NCI-H774 (cell line): ENCODE measurements at places on chromosomes 4 and X.

DNA sequence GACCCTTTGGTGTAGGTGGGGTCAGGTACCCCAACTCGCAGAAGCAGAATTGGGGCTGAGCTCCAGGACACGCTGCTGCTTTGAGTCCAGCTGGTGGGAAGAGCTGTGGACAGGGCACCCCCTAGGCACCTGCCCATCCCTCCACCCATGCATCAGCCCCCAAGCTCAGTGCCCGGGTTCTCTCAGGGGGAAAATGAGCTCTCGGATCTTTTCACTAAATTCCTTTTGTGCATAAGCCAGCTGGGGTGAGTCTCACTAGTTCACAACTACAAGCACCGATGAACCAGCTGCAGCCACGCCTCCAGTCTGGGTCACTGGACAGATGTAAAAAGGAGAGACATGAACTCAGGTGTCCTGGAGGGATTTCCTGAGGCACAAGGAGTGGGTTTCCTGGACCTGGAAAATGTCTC is 286.8 kb downstream of the CRLF2 start:
- no peak for DNase-seq

DNA sequence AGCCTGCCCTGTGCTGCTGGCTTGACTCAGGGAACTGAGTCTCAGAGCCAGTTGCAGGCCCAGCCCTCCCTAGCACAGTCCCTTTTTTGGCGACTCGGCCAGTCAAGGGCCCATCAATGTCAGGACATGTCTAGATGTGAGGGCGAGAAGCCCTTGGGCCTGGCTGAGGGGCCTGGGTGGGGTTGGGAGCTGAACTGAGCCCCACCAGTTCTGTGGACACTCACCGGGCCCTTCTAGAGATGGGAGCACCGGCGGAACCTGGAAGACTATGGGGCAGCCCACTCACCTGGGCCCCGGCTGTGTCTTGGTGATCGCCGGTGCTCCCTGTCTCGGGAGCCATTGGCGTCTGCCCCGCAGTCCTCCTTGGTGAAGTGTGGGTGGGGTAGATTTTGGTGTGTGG is 245.9 kb downstream of the AFAP1 start:
- DNase-seq = no peak

DNA sequence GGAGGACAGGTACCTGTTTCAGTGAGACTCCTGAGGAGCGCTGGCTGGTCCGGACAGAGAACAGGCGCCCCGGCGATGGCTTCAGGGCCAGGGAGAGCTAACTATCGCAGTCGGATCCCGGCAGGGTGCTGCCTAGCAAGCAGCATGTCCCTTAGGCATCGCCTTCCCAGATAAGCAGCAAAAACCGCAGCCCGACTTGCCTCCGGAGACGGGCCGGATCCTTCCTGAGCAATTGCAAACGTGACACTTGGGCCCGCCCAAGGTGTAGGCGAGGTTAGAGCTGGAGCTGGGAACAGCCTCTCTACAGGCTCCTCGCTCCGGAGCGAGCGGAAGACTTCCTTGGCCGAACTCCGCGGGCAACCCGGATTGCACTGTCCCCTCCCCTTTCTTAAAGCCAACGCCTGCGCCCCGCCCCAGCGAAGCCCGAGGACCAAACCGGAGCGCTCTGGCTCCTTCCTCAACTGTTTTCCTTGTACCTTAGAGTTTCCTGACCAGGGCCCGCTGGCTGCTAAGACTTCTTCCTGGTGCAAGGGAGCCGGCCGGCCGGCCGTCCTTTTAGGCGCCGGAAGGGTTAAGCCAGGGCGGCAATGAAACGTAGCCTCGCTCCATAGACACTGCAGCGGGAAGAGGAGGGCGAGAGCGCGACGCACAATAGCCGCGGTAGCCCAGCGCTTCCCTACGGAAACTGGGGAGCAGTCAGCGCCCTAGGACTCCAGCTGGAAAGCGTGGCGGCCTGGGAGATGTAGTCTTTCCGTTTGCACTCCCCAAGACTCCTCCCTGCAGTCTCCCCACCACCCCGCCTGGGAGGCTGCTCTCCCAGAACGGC is at the start of gene OPHN1:
TSS of gene OPHN1 (minus strand) at position 341 of the 826 bp plus-strand sequence. CDS start 475 bp downstream, outside the sequence.
- peak; percentile 31 for DNase-seq

DNA sequence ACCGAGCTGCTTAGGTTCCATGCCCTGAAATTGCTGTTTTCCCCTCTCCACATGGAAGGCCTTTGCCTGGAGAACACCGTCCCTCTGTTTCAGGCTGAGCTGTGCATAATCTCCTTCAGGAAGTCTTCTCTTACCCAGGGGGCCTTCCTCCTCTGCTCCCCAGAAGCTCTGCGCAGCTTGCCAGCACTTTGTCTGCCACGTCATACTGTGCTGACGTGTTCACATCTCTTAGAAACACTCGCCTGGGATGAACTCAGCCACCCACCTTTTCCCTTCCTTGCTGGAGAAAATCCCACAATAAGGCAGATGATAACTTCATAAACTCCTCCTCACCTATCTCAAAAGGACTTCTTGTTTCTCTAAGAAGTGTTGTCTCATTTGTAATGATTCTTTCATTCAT is 110.7 kb downstream of the ARHGAP10 start:
- DNase-seq = no peak

DNA sequence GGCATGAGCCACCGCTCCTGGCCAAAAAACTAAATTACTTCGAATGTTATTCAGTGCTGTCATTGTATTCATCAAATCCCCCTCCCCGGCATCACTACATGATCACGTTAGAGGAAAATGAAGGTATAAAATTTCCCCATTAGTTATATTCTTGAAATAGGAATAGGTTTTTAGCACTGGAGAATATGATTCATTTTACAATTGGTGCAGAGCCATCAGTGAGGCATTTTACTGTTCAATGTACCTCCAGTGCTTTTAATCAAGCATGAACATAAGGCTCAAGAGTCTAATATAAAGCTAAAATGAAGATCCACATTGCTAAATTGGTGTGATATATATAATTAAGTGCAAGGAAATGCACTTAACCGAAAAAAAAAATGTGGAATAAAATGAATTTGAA is 18.3 kb downstream of the KLF3 start:
- DNase-seq = no peak

DNA sequence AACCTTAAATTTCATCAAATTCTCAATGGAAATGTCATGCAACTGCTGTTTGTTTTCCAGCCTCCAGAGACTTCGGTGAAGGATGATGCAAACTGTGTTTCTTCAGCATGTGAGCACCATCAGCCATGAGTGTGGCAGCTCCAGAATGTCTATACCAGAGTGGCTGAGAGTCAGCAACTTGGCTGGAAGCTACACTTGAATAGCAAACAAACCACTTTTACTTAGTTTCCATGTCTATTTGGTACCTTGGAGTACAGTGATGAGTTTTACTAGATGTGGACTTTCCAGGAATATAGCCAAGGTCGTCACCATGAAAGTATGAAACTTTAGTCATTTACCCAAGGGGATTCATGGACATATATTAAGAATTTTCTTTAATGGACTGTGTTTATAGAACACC is 4.3 kb upstream of the IL21 start:
- DNase-seq = no peak

DNA sequence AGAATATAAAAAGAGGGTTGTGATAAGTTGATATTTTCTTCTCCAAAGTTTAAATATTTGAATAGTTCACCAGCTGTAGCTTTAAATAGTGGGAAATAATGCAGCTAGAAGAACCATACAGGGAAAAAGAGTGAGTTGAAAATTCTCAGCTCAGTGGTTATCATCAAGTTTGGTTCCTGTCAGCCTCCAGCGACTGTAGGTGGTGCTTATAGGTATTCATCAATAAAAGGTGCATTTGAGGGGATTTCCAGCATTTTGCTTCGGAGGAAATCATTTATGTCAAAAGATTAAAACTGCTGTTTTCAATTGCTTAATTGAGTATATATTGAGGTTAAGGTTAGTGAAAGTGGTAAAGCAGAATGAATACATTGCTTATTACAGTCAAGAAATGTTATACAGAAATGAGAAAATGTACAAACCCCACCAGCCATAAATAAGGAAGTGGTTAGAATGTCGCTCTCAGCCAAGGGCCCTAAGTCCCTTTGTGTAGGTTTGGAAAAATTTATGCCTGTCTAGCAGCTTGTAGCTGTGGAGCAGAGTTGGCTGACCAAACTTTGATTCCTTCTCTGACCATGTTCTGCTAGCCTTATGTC is 532.9 kb upstream of the FTHL17 start:
- no peak for DNase-seq

DNA sequence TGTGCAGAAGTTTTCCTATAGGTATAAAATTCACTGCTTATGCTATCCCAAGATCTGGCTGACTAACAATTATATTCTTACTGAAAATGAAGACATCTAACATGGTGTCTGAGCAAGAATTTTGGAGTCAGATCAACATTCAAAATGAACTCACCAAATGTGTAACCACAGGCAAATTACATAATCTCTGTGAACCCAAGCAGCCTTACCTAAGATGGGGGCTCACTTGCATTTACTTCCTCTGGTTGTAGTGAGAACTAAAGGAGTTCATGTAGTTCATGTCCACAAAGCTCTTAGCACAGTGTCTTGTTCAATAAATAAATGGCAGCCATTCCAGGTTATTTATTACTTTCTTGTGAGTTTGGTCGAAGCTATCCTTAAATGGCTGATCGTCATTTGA is 163.9 kb upstream of the LCORL start:
- no peak for DNase-seq

DNA sequence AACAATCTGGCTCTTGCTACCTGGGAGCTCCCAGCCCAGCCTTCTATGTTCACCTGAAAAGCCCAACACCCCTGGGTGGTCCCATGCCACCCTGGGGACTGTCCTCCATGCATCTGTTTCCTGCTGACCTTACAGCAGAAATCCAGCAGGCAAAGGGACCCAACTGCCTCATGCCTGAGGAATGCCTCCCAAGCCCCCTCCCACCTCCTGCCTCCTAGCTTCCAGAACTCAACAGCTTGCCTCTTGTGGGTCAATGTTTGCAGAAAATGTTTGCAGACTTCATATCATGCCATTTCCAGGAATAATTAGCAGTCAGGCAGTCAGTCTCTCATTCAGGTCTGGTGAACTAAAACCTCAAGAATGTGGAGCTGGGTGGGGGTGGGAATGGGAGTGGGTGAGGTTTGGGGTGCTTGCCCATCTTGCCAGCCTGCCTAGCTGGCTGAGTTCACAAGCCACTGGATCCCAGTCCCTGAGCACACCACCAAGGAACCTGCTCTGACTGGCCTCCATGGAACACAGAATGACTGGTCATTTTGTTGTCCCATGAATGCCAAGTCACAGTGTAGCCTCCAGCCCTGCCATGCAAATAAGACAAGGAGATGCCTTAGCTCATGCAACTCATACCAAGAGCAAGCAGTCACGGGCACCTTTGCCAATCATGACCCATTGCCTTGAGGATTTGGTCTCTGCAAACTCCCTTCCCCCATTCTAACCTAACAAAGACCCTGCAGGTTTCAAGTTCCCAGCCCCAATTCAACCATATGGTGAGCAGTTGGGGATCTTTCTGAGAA is 12.1 kb upstream of the PLAC1 start:
- DNase-seq = no peak

DNA sequence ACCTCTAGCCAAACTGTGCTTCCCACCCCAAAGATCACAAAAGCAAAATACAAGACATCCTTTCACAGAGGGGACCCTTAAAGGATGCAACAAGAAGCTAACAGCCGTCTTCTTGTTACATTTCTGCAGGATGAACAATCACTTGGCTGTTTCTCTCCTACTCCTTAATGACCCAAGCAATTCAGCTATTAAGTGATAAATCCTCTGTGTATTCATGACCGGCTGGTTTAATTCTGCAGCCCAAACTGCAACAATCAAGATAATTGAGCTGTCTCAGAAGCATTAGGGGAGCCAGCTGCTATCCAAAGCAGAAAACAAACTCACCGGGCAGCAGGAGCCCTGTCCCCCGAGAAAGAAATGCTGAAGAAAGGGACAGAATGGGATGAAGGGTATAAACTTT is 85.9 kb upstream of the ACSL4 start:
- no peak for DNase-seq

GRCh38 chr4:77801260-77801608 is 17.9 kb downstream of the CNOT6L start:
- DNase-seq = no peak

DNA sequence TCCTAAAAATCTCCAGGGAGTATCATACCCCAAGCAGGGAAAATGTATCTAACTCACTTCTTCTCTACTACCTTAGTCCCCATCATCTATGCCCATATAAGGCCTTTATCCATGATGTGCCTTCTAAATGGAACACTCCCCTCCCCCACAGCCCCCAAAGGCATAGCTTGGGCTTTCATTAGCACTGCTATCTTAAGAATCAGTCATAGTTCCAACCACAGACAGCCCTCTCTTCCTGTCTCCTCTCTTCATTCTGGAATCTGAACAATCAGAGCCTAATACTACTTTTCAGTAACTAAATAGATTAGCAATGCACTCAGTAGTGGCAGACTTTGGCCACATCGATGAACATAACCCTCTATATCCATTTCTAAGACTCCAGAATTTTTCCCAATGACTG is 313.2 kb upstream of the DKK2 start:
- DNase-seq = no peak

DNA sequence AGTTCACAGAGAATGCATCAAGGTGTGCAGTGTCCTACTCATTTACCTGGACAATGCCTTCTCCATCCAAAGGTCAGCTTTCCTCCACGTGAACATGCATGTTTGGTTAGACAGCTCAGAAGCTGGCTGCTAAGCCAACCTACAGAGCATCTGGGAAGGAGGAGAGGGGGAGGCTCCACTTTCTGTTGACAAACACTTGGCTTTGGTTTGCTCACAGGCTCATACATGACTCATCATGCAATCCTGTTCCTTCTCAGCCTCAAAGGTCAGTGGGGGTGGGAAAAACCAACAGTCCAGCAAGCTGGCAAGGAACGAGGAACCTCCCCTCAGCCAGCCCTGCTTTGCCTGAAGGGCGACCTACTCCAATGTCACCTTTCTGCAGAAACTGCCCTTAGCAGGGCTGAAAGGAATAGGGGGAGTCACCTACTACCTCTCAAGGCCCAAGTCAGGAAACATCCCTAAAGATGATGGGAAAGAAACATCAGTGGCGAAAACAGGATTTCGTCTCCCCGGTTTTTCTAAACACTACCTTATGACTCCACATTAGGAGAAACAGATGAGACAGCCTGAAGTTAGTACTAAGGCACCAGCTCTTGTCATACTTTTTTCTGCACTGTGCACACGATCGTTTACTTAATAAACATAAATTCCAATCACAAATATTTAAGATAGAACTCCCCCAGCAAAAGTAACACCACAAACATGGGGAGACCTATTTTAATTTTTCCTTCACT is 37.9 kb downstream of the RELL1 start:
- peak; percentile 54 for DNase-seq

GRCh38 chr4:17736484-17736883 is 44.9 kb downstream of the FAM184B start:
- DNase-seq = no peak

- no peak for DNase-seq
Observed at GRCh38 chrX:111742018-111742417, 61.0 kb downstream of the ALG13 start.

- DNase-seq = peak; percentile 62
Observed at GRCh38 chrX:48911412-48912182, at the start of gene SLC35A2. Gene SLC35A2, minus strand, starts transcription at chrX:48911646. Its CDS starts 10 bp downstream, at chrX:48911636.

- DNase-seq = no peak
Observed at GRCh38 chr4:27020203-27020602, 159.6 kb downstream of the STIM2 start.

GRCh38 chr4:185847352-185848097 is 35.5 kb upstream of the SORBS2 start:
- no peak for DNase-seq
